ENCODE measurements at places on chromosomes 12 and 14.
A peak's percentile ranks its signal among the peaks of the same experiment; 100 is the strongest.

DNA sequence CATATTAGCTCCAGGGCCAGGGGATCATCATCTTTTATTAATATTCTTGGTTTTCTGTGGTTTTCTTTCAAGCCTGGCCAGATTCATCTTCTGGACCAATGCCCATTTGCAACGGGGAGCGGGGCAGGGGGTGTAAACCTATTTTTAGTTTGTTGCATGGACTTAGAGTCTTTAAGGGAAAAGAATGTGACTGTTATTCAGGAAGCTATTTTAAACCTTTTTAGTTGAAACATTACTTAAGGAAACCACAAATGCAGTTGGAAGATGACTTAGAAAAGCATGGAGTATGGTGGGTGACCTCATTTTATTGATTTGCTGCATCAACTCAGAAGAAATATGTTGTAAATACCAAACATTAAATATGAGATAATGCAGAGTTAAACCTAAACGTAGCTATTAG is 368.4 kb upstream of the E2F7 start:
- DNase-seq: no peak

- DNase-seq: no peak
These were observed 11.1 kb downstream of the RASSF3 start for GRCh38 chr12:64621257-64621942.

GRCh38 chr12:48996794-48997718 is 2.1 kb downstream of the DDN start:
- DNase-seq: peak; percentile 52

GRCh38 chr12:106918746-106919145 is 37.0 kb upstream of the TMEM263 start:
- peak; percentile 16 for DNase-seq
